ENCODE measurements at places on chromosomes 5 and 9.

DNA sequence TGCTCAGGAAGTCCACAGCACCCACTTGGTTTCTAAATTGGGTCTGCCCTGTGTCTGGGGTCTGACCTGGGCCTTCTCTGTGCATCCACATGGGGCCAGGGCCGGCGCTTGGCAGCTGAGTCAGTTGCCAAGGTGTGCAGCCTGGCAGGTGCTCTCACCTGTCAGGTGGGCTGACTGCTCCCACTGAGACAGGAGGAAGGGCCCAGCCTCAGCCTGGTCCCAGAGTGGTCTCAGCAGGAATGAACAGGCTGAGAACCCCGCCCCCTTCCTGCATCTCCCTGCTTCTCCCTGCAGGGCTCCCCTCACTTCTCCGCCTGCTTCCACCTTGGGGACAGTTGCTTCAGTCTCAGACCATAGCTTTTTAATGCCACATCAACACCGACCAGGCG lies 60.5 kb downstream of the BARX1 start:
- DNase-seq: no peak

DNA sequence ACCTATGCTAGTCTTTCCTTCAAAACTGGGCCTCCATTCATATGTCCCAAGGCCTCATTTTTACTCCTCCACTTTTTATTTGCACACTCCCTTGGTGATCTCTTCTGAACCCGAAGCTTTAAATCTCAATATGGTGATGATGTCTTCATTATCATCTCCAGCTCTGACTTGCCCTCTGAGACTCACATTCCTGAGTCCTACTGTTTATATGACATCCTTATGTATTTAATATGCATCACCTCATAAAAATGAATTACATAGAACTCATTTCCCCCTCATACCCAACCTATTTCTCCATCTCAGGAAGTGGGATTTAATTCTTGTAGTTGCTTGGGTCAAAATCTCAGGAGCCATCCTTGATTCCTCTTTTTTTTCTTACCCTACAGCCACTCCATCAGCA lies 473.0 kb downstream of the EBF1 start:
- DNase-seq: no peak

DNA sequence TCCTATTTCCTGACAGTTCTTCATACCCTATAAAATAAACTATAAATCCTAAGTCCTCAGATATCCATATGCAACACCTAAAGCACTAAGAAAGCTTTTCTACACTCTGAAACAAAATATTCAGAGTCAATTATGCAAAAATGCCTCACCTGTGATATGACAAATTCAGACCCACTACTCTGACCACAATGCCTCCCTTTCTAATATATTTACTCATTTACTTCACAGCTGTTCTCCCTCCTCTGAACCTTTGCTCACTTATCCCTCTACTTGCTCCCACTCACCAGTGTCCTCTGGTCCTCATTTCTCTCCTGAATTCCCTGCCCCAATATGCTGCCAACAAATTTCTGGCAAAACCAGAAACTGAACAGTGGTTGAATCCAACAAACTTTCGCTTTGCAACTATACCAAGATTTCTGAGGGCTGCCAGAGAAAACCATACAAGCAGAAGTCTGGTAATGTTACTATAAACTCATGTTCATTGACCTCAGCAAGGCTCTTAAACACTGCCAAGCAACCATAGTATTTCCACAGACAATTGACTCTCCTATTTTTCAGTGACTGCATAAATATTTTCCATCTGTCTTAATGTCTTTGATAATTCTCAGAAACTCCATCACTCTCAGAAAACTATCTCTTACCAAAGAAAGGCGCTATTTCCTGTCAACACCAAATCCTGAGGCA lies 7.1 kb downstream of the CCNH start:
- no peak for DNase-seq

DNA sequence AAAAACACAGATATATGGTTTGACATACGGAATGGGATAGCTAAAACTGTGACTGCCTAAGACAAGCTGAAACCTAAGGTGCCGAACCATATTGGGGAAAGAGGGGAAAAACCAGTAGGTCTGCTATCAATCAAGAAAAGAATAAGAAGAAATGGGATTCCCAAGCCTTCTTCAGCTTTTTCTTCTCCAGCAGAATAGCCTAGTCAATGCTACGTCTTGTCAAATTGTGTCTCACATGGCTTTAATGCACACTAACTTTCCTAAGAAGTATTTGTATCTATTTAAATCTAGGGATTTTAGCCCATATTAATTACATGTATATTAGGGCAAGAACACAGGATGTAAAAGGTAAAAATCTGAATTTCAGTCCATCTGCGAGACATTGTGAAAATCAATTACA lies 797 bp upstream of the FBXO38 start:
- DNase-seq: peak; percentile 1

- peak; percentile 13 for DNase-seq
Observed at GRCh38 chr5:157106630-157107461, 2.0 kb downstream of the HAVCR2 start.

DNA sequence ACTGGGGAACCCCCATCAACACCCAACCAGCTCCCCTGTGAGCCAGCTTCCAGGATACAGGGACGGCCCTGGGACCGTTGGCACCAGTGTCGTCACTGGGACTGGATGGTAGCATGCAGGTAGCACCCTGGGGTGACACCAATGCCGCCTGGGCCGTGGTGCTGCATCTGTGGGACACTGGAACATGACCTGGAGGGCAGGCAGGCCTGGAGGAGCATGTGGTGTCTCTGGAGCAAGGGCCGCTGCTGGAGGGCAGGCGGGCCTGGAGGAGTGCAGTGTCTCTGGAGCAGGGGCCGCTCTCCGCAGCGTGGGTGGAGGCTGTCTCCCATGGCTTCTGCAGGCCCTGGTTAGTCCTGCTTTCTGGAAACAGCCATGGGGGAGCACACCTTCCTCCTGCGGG lies 13.1 kb downstream of the LPCAT1 start:
- no peak for DNase-seq

DNA sequence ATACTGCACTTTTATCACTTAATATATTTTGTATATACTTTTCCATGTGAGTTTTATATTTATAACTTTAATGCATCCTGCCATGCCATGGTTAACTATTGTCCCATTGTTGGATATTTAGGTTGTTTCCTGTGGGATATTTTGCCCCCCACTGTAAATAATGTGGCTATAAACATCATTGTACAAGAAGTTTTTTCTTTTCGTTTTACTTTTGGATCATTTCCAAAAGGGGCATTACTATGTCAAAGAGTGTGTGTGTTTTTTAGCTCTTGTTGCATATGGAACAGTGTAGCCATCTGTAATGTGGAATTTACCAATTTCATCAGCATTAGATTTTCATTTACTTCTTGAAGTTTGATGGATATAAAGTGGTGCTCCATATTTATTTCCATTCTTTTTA lies 13.3 kb downstream of the ITGA2 start:
- no peak for DNase-seq

- DNase-seq: no peak
Observed at GRCh38 chr5:161373345-161373707, 173.2 kb downstream of the GABRB2 start.

DNA sequence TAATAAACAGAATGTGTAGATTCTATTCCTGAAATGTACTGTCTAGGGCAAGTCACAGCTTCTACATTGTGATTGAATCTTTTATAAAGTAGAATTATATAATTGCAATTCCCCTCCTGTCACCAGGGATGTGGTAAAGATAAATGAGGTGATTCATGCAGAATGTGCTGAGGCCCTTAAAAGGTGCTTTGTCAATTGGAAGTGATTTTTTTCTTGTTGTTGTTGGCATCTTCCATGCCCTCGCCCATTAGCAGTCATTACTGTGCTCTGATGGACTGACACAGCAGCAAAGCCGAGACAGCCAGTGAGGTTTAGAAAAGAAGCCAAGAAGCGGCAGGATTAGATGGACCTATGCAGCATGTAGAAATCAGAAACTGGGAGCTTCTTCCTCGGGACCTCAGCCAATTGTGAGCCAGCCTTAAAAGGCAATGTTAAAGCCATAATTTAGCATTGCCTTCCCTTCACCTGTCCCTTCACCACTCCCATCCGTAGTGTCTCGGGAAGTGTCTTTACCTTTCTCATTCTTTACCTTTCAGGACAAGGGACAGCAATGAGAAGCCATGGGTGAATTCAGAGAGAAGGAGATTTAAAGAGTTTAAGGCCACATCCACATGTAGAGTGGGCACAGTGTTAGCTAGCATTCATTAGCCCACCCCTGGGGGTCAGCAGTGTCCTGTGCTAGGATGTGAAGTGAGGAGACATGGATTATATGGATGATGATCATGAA lies 257.8 kb downstream of the PLK2 start:
- DNase-seq: peak; percentile 16

GRCh38 chr9:84140535-84141101 lies 160.0 kb downstream of the RMI1 start:
- DNase-seq: no peak

- no peak for DNase-seq
Observed at GRCh38 chr9:5113523-5113922, 71.9 kb downstream of the INSL6 start.

GRCh38 chr5:58074222-58074621 lies 385.7 kb downstream of the PLK2 start:
- no peak for DNase-seq

- DNase-seq: peak; percentile 55
Observed at GRCh38 chr9:84754881-84755280, 85.4 kb downstream of the NTRK2 start.

DNA sequence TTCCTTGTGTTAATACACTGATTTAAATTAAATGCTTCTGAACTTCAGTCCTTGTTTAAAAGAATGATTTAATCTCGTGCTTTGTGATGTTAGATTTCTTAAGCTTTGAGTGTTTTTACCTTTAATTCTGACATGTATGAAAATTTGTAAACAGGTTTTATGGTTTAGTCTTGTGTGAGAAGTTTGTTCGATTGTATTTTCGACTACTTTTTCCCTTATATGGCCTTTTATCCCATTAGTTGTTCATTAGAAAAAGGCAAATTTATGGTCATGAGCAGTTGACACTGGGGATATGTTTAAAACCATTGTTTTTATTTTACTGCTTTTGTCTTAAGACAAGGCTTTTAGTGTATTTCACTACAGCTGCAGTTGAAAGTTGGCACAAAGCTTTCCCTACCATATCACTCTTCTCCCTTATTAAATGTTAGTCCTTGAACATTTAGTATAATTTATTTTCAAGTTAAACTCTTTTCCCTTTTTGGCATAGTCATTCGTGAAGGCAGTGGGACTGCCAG lies 3.3 kb downstream of the UBE2R2 start:
- peak; percentile 33 for DNase-seq

DNA sequence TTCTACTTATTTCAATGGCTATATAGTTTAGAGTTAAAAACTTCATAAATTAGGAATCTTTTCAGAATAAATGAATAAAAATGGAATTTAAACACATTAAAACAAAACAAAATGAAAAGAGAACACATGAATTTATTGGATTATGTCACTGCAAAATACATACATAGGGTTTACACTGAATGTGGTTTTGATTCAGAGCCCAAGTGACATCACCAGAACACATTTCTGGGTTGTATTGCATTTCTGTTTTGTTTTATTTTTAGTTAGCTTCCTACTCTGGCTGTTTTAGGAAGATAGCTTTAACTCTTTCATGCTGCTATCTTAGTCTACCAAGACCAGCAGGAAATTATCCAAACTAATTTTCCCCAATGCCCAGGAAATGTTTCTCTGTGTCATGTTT lies 1935.0 kb downstream of the EFNA5 start:
- no peak for DNase-seq

DNA sequence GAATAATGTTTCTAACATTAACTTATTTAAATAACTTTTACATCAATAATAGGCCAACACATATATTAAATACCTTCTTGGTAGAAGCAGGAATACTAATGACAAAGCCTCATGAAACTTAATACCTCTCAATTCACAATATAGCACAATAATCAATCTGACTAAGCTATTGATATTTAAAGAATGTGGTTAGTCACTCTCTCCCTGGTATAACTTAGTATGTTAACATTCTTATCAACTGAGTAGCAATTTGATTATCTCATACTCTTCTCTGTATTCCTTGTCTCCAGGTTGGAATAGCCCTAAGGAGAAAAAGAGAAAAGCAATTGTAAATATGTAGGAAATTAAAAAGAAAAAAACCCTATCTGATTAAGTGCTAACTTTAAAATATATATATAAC lies 4.9 kb upstream of the PGGT1B start:
- DNase-seq: peak; percentile 36

DNA sequence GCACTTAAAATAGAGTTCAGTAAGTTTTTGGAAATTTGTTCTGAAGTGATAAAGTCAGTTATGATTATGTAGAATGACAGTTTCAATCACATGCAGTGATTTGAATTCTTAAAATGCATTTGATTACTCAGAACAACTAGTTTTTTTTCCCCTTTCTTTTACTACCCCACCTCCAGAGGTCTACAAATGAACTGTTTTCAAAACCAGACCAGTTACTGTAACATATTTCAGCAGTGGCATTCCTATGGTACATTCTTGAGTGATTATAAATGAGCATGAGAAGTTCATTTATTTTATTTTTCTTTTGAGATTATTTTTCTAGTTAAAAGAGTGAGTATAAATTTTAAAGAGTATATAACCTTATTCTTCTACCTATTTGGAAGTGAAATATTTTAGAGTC lies 71.6 kb downstream of the NNT start:
- DNase-seq: peak; percentile 50
